ENCODE measurements at places on chromosomes 11 and 22. TPM values are rescaled to one million over a fixed set of nuclear protein-coding genes. Genes with fewer than 3 reads are reported as not detected.

Gene ANGPTL5
- not detected for total RNA-seq

Gene KCNJ11
- total RNA-seq = not detected

Gene METTL15
- 12.1 TPM for total RNA-seq

Gene KRTAP5-7
- total RNA-seq = not detected

Gene OR52N4
- not detected for total RNA-seq

Gene OR2D2
- total RNA-seq = 0.31 TPM

Gene HORMAD2
- total RNA-seq = not detected

Gene CARD18
- not detected for total RNA-seq

Gene RPL3
- total RNA-seq = 2,068 TPM

Gene RTN4RL2
- total RNA-seq = 0.83 TPM

Gene NOL12
- total RNA-seq = 29.1 TPM

Gene DDX25
- total RNA-seq = not detected

Gene POTEH
- total RNA-seq = not detected

Gene MEI1
- total RNA-seq = 0.76 TPM

Gene OR51E2
- total RNA-seq = not detected

Gene ZNF74
- 13.4 TPM for total RNA-seq

Gene RNASEH2C
- total RNA-seq = 46.4 TPM
